ENCODE measurements at places on chromosomes 1 and 21.

DNA sequence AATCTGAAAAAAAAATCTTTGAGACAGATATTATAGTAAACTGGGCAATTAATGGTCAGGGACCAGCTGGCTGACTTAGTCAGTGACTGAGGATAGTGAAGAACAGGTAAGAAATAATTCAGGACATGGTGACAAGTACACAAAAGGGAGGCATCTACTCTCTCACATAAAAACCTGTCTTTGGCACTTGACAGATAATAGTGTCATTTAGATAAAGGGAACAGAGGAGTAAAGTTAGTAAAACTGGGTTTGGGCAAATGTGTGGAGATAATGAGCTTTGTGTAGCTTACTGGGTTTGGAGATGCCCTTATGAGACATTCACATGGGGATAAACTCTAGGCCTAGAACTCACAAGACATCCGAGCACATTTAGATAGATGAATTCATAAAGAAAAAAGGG, 4.0 kb downstream of the SSX2IP start:
- DNase-seq, result no peak

DNA sequence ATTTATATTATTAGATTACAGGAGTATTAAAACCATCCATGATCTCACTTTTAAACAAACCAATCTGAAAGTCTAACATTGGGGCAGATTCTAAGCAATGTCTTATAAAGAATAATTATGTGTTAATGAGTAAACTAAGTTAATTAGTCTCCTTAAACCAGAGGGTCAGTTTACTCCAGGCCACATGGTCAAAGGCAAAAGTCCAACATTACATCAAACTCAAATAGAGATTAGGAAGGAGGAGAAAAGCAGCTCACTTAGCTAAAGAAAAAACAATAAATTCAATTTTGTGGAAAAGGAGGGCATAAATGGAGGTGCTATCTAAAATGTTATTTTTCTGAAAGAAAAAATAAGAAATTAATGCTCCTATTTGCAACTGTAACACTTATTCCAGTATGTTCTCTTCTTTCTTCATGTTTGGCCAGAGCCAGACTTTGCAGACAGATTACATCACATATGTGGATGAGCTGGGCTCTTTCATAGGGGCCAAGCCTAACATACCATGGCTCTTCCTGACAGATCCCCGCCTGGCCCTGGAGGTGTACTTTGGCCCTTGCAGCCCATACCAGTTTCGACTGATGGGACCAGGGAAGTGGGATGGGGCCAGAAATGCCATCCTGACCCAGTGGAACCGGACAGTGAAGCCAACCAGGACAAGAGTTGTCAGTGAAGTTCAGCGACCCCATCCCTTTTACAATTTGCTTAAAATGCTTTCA, 24.3 kb upstream of the FMO2 start:
- DNase-seq, result no peak

GRCh38 chr1:184866586-184866985, 107.7 kb downstream of the NIBAN1 start:
- no peak for DNase-seq

DNA sequence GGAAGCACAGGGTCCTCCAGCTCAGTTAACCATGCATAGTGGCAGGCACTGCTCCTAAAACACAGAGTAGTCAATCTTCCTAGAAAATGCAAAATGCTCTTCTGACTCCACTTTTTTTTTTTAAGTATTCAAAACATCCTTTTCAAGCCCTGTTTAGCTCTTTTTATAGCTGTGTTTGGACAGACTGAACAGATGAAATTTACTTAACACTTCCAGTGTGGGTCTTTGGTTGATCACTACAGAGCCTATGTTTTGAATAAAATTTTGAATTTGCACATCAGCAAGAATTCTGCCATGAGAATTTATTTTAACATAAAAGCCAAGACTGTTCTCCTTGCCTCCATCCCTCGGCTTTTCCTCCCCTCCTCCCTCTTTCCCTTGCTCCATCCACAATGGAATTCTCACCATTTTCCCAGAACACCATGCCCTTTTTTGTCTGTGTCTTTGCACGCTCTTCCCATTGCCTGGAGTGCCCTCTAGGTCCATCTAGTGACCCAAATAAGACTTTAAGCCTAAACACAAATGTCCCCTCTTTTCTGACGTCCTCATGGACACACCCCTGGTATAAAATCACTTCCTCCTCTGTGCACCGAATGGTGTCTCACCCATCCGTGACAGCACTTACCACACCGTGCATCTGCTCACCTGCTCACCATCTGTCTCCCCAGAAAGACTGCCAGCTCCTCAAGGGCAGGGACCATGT, 24.0 kb upstream of the CPT2 start:
- DNase-seq, result peak; percentile 44

DNA sequence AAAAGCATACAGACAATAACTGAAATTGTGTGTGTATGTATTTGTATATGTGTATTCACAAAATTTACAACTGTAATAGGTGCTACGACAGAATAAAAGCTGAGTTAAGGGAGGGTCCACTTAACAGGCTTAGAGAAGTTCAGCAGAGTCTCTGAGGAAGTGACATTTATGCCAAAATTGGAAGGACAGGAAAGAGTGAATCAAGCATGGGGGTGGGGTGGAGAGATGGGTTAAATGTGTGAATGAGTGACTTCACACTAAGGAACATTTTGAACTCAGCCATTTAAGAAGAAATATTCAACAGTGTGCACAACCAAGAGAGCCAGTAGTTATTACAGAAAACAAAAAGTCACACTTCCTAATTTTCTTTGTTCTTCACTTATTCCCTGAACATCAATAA, 53.8 kb upstream of the RGS1 start:
- no peak for DNase-seq

DNA sequence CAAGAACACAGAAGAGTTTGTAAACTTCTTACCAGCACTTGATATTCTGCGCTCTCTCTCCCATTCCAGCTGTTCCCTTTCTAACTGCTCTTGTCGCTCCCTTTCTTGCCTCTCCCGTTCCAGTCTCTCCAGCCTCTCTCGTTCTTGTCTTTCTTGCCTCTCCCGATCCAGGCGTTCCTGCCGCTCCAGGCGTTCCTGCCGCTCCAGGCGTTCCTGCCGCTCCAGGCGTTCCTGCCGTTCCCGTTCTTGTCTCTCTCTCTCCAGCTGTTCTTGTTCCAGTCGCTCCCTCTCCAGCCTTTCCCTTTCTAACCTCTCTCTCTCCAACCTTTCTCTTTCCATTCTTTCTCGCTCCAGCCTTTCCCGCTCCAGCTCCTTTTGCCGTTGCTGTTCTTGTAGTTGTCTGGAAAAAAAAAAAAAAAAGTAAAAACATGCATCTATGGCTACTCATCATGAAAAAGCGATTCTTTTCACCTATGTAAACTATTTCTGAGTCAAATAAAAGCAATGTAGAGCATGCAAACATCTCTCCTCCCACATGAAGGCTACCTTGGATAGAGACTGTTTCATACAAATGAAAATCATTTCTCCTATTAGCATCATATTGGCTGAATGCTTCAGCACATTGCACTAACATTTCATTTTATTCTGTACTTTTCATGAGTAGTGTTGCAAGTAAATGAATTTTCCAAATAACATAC, 91.5 kb upstream of the LBR start:
- DNase-seq, result no peak

GRCh38 chr1:159012495-159012894, 2.8 kb downstream of the IFI16 start:
- no peak for DNase-seq

DNA sequence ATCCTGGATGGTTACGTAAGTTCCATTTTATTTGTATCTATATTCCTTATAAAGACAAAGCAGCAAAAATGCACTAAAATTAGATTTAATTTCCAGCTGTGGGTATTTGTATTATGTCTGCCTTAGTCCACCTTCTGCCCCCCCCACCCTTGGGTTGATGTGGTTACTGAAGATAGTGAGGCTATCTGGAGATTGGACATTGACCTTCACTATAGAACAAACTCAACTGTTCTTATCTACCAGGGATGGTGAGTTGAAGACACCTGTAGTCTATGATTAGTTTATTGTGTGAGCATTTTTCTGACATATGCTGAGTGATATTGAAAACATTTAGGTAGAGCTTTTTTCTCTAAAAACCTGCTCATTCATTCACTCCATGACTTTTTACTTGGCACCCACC, 122.2 kb downstream of the NFIA start:
- DNase-seq, result no peak

DNA sequence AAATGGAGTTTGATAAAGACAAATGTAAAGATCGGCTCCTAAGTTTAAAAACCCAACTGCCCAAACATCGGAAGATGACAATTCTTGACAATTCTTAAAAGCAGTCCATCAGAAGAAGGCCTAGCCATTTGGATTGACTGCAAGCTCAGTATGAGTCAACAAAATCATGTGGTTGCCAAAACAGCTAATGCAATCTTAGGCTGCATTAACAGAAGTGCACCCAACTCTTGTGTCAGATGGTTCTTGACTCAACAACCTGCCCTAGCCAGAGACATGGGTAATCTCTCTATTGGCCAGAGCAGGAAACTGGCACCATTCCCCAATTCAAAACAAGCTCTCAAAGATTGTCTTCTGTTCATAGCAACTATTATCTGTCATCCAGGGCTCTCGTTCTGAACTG, 9.9 kb upstream of the NCF2 start:
- no peak for DNase-seq

- no peak for DNase-seq
These were observed 174.5 kb upstream of the PLXNA2 start for GRCh38 chr1:208418667-208419066.

DNA sequence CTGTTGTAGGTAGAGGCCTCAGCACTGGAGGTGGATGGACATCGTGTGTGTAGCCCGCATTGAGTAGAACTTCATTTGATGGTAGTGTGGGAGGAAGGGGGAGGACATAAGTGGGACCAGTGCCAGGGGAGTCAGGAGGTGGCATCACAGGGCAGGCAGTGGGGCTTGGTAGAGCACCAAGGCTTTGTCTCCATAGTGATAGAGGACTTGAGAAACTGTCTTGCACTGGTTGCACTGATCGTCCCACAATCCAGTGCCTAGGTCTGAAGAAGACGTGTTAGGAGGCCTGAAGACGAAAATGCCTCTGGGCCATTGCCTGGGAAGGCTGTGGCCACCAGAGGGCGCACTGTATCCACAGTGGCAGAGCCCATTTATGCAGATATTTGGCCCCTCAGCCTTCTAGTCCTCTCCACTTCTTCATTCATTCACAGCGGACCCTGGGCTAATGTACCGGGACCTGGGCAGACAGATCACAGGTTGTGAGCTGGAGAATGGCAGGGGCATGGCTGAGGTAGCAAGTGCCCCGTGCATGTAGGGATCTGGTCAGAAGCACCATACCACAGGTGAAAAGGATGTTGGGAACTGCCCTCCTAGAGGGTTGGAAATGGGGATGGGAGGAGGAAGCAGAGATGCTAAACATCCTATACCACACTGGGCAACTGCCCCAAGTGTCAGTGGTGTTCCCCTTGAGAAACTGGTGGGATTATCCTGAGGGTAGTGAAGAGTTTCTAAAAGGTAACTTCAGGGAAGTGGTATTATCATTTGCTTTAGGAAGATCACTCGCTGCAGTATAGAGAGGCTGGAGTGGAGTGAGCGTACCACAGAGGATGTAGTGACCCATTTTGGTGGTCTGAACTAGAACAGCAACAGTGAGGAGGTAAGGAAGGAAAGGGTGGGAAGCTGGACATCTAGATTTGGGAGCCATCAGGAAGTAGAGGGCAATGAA, 95.3 kb downstream of the PIK3R3 start:
- DNase-seq, result peak; percentile 46

GRCh38 chr1:27300341-27301051, 21.5 kb upstream of the TMEM222 start:
- peak; percentile 73 for DNase-seq

DNA sequence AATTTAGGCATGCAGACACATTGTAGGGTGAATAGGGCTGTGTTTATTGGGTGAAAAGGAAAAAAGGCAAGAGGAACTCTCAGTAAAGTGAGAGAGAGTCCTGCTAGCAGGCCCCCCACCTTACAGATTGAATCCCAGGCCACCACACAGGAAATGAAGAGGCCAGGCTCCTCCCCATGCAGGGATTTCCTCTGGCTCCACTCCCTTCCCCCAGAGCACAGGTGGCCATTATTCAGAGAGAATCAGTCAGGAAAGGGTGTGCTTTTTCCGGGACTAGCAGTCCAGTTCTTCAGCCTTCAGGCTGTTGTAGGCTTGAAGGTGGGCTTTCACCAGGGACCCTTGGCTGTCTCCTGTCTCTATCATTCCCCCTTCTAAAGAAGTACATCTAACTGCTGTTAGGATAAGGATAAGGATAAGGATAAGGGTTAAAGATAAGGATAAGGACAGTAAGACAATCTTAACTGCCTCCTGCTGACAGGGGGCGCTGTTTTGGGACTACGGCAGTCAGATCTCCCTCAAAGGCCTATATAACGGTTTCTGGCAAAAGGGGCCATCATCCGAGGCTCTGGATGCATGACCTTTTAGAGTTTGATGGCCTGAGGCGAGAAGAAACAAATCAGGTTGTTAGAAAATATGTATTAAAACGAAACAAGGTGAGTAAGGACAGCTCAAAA, 26.3 kb downstream of the ZNF648 start:
- DNase-seq, result no peak

DNA sequence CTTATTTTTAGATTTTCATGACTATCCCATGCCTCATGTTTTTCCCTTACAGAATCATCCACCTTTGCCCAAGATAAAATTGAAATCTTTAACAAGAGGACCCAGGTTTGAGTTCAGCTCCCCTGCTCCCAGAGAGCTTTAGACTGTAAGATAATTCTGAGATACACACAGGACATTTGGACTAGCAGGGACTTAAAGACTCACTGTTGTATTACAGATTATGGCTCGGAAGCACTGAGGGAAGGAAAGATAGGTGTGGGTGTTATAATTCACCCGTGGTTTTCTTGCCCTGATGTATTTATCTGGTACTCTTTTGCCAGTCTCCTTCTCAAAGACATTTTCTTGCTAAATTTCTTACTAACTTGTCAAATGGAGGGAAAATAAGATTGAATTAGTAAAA, 149.7 kb downstream of the DHRS3 start:
- no peak for DNase-seq

- no peak for DNase-seq
These were observed 251.5 kb downstream of the BACH1 start for GRCh38 chr21:29550205-29550604.

- no peak for DNase-seq
These were observed 26.0 kb downstream of the MACF1 start for GRCh38 chr1:39230261-39231190.

GRCh38 chr21:15775981-15776380, 46.2 kb downstream of the USP25 start:
- DNase-seq, result peak; percentile 79

DNA sequence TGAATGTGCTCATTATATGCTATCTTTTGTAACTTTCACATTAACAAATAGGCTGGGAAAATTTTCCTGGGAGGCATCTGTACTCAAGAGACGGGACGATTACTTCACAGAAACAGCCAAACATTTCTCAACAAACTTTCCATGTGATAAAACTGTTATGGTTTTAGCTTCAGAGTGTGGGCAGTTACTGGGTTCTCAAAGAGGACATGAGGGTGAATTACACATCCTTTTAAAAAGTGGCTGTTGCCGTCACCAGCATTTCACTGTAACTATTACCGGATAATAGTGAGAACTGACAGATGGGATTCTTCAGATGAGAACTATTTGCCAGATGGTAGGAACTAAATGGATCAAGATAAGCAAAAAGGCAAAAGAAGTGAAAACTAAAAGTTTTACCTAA, 109.1 kb downstream of the APP start:
- no peak for DNase-seq

GRCh38 chr1:107640207-107640606, 324.8 kb downstream of the VAV3 start:
- no peak for DNase-seq

- DNase-seq, result no peak
These were observed 434 bp downstream of the EVA1B start for GRCh38 chr1:36322786-36323635.

GRCh38 chr1:29501227-29501976, 265.1 kb downstream of the PTPRU start:
- no peak for DNase-seq
